ENCODE measurements at places on chromosomes 12 and 14. TPM values are rescaled to one million over a fixed set of nuclear protein-coding genes. Genes with fewer than 3 reads are reported as not detected.

DNA sequence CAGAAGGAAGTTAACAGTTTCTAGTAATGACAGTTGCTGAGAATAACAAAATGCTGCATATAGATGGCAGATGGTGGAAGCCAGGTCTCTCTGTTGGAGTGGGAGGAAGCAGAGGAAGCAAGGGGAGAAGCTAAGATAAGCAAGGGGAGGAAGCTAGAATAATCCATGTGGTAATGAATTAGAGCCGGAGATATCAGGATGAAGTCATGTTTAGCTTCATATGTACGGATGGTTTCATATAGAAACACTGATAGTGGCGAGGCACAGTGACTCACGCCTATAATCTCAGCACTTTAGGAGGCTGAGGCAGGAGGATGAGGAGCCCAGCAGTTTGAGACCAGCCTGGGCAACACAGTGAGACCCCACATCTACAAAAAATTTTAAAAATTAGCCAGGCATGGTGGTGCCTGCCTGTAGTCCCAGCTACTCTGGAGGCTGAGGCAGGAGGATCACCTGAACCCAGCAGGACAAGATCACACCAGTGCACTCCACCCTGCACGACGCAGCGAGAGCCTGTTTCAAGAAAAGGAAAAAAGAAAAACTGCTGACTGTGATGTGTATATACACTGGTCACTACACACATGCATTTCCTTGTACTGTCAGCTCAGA, 49.2 kb downstream of the ANAPC7 start:
- DNase-seq, result no peak

GPR137C gene
- total RNA-seq, result 1.8 TPM

RAD9B gene
- 1.3 TPM for total RNA-seq

DNA sequence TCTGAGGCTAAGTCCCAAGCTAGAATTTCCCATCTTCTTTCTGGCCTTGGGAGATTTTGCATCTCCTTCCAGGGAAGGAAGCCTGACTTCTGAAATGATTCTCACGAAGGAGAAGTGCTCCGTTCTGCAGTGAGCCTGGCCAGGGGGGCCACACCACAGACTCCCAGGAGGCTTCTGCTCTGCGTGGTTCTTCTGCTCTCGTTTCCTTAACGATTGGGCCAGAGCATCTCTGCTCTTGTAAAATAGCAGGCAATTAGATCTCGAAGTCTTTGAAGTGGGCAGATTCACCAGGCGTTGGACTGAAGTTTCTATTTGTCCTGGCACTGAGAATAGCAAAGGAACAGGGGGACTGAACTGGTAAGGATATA, 6.7 kb upstream of the BATF start:
- DNase-seq, result no peak

- DNase-seq, result no peak
Measured at GRCh38 chr14:95413289-95414215, 93.8 kb upstream of the CLMN start.

ACOT6 gene
- not detected for total RNA-seq

GRCh38 chr12:39617887-39618286, 1.7 kb downstream of the ABCD2 start:
- DNase-seq, result no peak

GRCh38 chr12:18797604-18798003, 59.7 kb downstream of the CAPZA3 start:
- no peak for DNase-seq

GRCh38 chr12:58395470-58395869, 454.1 kb downstream of the ATP23 start:
- no peak for DNase-seq

DNA sequence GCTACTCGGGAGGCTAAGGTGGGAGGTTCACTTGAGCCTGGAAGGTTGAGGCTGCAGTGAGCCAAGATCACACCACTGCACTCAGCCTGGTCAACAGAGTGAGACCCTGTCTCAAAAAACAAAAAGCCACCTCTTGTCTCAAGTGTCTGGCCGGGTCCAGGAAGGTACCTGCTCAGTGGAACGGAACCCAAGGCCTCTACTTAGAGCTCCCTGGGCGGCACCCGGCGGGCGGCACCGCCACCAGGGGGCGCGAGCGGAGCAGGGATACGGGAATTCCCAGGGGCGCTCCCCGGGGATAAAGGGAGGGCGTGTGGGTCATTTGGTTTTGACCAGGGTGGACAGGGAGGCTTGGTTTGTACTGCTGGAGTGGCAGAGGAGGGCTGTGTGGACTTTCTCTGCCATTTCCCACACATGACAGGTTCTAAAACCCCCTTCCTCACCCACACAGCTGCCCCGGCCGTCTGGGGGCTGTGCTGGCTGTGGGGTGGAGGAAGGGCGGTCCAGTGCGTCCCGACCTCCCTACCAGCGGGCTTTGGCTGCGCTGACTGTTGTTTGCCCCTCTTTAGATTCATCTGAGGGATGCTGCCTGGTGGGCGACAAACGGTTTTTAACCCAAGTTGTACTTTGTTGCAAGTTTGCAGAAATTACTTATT, 91.4 kb downstream of the SETD3 start:
- DNase-seq, result no peak

MEG3 gene
- total RNA-seq, result 15.9 TPM

DNA sequence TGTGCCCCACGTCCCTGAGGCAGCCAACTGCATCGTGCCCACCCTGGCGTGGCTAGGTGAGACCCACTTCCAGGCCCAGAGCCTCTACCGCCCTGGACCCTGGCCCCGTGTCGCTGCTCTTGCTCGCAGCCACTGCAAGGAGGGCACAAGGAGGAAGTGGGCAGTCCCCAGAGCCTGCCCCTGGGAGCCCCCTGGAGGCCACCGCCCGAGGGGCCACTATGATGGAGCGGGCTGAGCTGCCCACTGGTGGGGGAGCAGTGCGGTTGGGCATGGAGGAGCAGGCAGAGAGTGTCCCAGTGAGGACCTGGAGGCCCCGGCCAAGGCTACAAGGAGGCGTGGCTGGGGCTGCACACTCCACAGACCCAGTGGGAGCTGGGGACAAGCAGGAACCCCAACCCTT, 323.6 kb downstream of the PCNX1 start:
- no peak for DNase-seq

DNA sequence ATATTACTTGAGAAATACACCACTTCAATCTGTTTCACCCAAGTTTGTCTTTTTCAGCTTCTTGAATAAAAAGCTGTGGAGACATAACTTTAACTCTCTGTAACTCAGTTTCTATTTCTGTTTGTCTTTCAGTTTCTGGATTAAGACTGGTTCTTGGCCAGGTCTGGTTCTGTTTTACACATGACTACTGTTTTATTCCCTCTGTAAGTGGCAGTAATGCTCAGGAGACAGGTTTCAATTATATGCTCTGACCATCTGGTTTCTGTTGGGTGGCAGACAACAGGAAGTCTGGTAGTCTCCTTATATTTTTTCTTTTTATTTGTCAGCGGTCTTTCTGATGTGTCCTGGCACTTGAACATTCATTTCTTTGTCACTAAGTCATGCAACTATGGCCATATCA, 102.9 kb downstream of the RPS29 start:
- DNase-seq, result no peak

CSRP2 gene
- total RNA-seq, result 28.9 TPM

GRCh38 chr12:48184549-48184922, 1.1 kb downstream of the CCDC184 start:
- no peak for DNase-seq

NKX2-1 gene
- total RNA-seq, result 251 TPM

DNA sequence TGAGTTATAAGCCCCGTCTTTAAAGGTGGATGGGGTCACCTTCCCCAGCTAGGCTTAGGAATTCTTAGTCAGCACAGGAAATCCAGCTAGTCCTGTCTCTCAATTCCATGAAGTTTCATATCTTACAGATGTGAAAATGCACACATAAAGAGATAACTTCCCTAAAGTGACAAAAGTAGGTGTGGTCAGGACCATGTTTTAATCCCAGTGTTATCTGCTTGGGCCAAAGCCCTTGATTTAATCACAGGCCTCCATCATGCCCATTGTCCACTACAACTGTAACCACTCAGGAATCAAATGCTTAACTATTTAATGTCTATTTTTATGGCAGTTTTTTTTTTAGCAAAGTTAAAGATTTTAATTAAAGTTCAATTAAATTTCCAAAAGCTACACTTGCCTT, 194.4 kb upstream of the BTG1 start:
- DNase-seq, result no peak

DNA sequence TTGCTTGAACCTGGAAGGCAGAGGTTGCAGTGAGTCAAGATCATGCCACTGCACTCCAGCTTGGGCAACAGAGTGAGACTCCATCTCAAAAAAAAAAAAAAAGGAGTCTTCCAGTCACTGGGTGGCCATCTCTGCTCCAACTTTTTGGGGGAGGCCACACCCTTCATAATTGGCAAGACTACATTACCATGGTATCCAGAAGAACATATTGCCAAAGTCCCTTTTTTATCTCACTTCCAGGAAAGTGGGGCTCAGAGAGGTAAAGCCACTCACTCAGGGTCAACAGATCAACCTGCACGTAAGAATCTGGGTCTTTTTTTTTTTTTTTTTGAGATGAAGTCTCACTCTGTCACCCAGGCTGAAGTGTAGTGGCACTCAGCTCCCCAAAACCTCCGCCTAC, 5.0 kb upstream of the CD63 start:
- DNase-seq, result no peak

- peak; percentile 82 for DNase-seq
Measured at GRCh38 chr14:104639885-104640548, 35.4 kb upstream of the TMEM179 start.

- no peak for DNase-seq
Measured at GRCh38 chr14:101958418-101959180, 5.8 kb upstream of the DYNC1H1 start.

KRT80 gene
- 30.1 TPM for total RNA-seq

- DNase-seq, result no peak
Measured at GRCh38 chr12:17640615-17641014, 449.4 kb downstream of the RERGL start.

ABCB9 gene
- total RNA-seq, result 7.7 TPM

DNA sequence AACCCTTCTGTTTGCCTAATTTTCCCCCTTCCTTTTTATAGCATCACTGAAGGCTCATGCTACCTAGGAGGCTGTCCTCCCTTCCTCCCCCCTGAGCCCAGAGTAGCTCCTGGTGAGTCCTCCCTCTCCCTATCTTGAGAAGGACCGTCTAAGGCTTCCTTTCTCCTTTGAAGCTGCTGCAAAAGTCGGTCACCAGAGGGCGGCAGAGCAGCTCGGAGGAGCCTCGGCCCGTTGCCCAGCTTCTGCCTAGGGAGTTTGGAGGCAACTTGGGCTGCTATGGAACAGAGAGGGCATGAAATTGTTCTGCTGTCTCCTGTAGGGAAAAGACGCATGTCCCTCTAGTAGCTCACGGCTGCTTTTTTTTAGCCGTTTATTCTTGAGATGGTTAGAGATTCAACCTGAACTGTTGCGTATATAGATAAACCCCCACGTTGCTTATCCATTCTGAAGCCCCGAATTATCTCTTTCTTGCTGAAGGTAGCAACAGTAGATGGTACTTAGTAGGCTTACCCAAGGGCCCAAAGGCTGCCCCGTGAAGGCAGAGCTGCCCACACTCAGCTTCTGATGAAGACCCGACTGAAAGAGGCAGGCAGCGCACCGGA, 5.7 kb downstream of the WNT5B start:
- DNase-seq, result peak; percentile 80

RSRC2 gene
- total RNA-seq, result 49.6 TPM

TMEM119 gene
- 90.9 TPM for total RNA-seq

GSC gene
- not detected for total RNA-seq

GRCh38 chr14:74401504-74402241, 24.3 kb downstream of the SYNDIG1L start:
- DNase-seq, result peak; percentile 50

GRCh38 chr14:51780741-51781140, 79.7 kb upstream of the GNG2 start:
- DNase-seq, result no peak

DCN gene
- 966 TPM for total RNA-seq

KRT79 gene
- 0.32 TPM for total RNA-seq

DNA sequence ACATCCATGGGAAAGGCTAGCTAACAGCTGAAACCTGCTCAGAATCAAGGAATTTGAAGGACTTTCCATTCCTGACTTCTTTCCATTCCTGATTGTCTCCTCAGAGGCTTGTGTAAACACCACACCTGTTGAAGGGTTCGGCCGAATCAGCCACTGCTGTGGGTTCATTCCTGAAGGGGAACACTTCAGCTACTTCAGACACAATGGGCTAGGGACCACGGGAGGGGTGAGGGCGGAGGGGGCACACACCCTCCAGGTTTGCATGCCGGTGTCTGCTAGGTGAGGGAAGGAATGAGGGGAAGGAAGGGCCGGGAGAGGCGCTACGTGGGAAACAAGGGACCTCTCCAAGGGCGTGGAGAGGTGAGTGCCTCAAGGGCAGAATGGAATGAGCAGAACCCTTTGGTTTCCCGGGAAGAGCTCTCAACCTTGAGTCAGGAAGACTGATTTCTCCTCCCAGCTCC, 1.3 kb downstream of the GPRC5A start:
- peak; percentile 68 for DNase-seq

DNA sequence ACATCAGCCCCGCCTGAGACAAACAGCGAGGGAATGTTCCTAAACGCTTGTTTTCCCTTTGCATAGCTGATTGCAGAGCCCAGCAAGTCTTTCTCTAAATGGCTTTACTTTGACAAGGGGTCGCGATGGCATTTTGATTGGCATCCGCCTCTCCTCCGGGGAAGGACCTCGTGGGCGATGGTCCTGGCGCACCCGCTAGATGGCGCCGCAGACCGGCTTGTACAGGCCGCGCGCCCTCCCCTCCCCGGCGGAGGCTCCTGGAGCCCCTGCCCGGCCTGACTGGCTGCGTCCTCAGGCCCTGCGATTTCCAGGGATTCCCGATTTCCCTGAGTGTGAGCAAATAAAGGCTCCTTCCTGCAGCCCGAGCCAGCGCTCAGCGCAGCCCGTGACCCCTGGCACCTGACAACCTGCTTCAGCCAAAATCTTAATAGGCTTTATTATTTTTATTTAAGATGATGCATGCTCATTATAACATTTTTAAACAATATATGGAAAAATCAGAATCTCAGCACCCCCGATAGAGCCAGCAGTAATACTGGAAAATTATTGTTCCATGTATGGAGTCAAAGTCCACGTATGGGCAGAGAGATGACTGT, 468.3 kb downstream of the AACS start:
- peak; percentile 2 for DNase-seq

- DNase-seq, result no peak
Measured at GRCh38 chr12:11882301-11883019, 188.3 kb upstream of the BCL2L14 start.

DNA sequence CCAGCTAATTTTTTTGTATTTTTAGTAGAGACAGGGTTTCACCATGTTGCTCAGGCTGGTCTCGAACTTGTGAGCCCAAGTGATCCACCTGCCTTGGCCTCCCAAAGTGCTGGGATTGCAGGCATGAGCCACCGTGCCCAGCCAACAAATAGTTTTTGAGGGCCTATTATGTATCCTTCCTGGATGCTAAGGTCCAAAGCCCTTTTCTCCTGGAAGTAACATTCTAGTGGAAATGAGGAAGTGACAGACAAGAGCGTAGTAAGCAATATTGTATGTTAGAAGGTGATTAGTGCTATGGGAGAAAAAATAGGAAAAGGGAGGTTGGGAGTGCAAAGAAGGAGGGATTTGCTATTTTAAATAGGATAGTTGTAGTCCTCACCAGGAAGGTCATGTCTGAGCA, 9.0 kb upstream of the CGRRF1 start:
- no peak for DNase-seq

All from left lung (tissue), 14 donors.